GM19239 (cell line): ENCODE measurements at places on chromosomes 7 and 10.

GRCh38 chr7:33044986-33045385, 17.6 kb downstream of the NT5C3A start:
- no peak for DNase-seq

- DNase-seq, result no peak
These were observed 95.3 kb upstream of the AOAH start for GRCh38 chr7:36819639-36820038.

DNA sequence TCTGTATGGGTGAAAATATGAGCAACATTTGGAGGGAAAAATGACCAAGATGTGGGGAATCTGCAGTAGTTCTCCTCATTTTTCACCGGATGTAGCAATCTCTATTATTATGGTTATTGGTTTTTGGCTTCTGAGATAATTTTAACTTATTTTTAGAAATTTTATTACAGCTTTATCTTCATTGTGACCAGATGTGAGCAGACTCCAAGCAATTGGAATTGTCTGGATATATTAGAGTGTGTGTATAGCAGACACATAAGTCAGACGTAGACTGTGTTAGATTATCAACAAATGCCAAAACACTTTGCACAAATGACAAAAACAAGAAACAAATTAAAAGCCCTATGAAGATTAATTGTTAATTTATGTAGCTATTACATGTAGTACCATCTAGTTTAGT, 249.1 kb downstream of the DNAJB9 start:
- no peak for DNase-seq

DNA sequence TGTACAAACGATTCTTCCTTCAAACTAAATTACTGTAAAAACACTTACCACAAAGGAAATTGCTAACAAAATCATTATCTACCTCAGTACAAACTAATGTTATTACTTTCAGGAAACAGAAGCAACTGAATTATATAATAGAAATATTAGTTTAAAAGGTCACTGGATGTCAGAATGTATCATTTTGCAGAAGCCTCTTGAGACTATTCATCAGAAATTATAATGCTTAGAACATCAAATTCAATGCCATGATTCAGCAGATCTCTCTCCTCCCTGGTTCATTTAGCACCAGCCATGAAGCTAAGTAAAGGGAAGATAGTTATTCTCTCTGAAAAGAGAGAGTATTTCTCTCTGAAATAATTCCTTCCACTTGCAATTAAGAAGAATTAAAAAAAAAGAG, 223.3 kb downstream of the IMMP2L start:
- DNase-seq, result no peak

DNA sequence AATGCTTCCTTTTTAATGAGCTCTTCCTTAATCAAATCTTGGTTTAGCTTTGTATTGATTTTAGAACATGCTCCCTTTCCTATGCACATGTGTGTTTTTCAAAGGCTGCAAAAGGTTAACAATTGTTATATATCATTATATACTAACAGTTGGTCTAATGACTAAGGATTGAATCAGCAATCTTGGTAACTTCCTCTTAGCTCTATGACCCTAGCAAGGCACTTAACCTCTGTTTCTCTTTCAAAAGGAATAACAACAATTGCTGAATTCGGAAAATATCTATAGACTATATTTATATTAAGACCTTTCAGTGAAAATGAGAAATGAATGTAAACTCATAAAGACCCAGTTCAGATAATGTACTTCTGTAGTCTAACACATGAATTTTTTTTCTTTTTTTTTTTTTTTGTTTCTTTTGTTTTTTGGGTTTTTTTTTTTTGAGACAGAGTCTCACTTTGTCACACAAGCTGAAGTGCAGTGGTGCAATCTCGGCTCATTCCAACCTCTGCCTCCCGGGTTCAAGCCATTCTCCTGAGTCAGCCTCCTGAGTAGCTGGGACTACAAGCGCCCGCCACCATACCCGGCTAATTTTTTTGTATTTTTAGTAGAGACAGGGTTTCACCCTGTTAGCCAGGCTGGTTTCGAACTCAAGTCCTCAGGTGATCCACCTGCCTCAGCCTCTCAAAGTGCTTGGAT, 48.8 kb downstream of the HOXA1 start:
- DNase-seq, result no peak

DNA sequence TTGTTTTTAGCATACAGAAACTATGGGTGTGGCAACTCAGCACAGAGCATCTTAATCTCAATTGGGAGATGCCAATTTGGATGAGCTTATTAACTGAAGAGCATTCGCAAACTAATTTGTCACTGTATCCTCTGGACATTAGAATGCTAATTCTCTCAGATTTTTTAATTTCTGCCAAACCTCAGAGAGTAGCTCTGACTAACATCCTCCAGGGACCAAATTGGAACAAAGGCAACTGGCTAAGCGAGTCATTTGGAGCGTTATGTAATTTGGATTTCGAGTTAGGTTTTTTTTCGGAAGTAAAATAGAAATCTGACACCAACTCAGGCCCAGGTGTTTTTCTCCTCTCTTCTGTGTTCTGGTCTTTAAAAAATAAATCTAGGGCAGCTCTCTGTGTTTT, 201.9 kb downstream of the BMPER start:
- no peak for DNase-seq

GRCh38 chr7:95421000-95421846, 13.6 kb downstream of the PON2 start:
- DNase-seq, result no peak

DNA sequence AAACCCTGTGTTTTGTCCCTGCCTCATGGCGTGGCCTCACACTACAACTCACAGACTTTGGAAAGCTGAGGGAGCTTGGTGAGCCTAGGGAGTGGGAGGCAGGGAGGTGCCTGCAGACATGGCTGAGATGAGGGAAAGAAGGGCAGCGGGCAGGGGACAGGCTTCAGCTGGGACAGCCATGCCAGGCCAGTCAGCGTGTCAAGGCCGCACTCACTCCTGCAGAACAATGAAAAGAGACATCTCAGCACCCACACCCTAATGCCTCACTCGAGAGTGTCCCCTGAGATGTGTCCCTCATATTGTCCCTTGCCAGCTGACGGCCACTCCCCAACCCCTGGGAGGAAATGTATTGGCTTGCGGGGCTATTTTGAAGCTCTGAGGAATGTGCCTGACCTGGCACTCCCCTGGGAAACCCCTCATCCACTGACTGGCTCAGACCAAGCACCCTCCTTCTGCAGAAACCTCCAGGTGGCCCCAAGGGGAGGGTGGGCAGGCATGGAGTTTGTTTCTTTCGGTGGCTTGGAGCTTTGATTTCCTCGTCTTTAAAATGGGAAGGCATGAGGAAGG, 31.6 kb downstream of the SH3PXD2A start:
- DNase-seq, result no peak

DNA sequence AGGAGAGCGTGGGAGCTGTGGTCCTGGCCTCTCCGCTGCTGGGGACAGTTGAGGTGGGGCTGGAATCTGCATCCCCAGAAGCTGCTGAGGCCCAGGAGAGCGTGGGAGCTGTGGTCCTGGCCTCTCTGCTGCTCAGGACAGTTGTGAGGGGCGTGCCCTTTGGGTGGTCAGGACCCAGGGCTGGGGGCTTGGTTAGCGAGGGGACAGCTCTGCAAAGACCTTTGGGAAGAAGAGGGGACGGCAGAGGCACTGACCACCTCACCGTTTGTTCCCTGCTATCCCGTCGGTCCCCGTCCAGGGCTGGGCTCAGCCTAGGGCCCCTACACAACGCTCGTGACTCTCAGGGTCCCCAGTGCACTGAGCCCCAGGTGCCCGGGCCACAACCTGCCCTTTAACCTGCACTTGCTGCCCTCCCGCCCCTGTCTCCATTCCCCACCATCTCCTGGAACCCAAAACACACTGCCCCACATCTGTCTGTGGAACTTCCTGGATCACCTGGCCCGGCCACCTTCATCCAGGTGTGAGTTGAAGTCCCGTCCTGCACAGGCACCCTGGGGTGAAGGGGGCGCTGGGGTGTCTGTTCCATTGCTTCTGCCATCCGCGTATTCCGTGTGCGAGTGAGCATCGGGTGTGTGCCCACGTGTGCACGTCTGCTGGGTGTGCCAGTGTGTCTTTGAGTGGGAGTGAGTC, 14.1 kb downstream of the FOXL3 start:
- no peak for DNase-seq

GRCh38 chr10:34801097-34801733, 13.9 kb downstream of the PARD3 start:
- DNase-seq, result no peak

- DNase-seq, result no peak
These were observed 30.1 kb downstream of the OSBPL3 start for GRCh38 chr7:24949884-24950283.

DNA sequence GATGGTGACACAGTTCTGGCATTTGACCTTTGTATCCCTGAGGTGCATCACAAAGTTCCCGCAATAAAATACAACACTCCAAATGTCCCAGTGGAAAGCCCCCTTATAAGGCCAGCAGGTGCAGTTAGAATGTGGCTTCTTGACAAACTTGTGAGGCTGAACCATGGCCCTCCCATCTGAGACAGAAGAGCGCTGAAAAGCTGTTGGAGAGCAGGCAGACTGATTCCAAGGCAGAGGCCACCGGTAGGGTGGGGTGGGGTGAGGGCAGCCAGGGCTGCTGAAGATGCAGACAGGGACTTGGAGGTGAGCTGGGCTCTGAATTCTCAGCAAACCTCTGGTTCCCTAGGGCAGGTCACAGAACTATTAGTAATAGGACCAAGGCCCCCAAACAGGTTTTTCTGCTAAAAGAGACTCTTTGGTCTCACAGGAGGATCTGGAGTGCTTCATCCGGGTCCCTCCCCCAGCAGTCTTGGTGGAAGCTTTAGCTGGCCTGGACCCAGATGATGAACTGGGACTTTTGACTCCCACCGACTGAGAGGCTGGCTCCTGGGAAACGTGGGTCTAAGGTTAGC, 15.6 kb upstream of the CHST3 start:
- no peak for DNase-seq

DNA sequence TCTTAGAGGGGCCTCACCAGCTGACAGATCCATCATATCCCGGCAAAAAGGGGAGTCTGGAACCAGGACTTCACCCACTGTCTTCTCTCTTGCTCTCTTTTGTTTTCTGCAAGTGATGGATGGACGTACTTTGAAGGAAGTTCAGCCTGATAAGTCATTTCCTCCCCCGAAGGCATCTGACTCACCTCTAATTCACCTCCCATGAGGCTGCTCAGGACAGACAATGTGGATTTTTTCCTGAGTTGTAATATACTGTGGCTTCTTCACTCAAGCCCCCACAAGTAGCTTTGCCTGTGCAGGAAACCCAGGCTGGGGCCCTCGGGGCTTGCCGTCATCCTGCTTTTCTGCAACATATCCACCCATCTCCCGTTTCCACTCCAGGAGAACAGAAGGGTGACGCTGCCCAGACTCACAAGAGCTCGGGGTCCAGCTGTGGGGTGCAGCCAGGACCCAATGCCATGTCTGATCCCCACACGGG, 70.4 kb downstream of the ASB13 start:
- no peak for DNase-seq

- no peak for DNase-seq
These were observed 83.4 kb downstream of the LRMDA start for GRCh38 chr10:75514830-75515229.

- no peak for DNase-seq
These were observed 104.1 kb upstream of the FAM20C start for GRCh38 chr7:88095-88926.

GRCh38 chr7:27175626-27176523, 1.8 kb upstream of the HOXA10 start:
- DNase-seq, result no peak

GRCh38 chr10:50653758-50654157, 30.0 kb upstream of the SGMS1 start:
- DNase-seq, result no peak

DNA sequence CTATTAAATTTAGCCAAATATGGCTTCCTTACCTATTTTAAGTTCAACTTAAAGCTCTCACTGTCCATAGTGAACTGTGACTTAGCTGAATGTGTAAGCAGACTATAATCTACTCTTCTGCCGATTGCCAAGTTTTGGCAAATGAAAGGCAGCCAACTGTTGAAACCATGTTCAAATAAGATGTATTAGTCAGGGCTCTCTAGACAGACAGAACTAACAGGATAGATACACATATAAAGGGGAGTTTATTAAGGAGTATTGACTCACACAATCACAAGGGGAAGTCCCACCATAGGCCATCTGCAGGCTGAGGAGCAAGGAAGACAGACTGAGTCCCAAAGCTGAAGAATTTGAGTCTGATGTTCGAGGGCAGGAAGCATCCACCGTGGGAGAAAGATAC, 837.7 kb upstream of the AUTS2 start:
- DNase-seq, result no peak

DNA sequence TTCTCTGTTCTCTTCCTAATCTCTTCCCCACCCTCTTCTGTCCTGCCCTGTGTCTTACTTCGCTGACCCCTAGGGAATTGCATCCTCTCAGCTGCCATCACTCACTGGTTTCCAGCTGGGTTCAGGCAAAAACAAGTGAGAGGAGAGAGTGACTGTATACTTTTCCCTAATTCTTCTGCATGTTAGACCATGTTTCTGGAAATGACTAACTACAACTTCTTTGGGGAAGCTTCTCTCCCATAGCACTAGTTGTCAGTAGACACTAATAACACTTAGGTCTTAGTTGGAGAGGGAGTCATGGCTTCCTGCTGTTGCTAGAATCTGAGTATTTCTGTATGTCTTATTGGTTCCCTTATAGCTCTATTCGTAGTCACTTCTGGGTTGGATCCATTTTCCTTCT, 299.0 kb upstream of the FZD1 start:
- no peak for DNase-seq

DNA sequence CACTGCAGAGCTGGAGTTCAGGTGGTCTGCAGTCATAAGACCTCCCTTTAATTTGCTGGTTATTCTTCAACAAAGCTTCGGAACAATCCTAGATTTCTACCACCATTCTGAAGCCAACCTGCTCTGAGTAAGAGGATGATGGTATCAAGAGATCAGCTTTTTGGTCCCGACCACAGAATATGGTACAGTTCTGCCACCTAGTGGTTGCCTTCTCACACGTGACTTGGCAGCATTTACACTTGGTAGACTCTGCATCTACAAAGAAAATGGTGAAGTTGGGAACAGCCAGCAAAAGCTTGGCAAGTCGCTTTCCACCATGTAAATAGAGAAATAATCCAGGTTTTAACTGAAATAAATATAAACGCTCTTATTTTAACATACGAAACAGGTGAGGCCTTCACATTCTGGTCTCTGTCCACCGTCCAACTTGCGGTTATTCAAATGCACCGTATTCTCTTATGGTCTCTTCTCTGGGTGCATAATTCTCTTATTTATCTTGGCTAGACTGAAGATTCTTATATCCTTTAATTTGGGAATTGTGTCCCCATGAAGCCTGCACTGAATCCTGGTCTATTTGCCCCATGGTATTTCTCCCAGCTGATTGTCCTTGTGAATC, 173.9 kb upstream of the GRM3 start:
- peak; percentile 28 for DNase-seq
